ENCODE measurements at places on chromosomes 1 and 21.

- no peaks in the 10 kb centered on the region for H3K27me3 ChIP-seq
- no peak overlapping the region for H3K4me3 ChIP-seq
Measured at GRCh38 chr1:109263234-109263596, 13.9 kb downstream of the CELSR2 start.

DNA sequence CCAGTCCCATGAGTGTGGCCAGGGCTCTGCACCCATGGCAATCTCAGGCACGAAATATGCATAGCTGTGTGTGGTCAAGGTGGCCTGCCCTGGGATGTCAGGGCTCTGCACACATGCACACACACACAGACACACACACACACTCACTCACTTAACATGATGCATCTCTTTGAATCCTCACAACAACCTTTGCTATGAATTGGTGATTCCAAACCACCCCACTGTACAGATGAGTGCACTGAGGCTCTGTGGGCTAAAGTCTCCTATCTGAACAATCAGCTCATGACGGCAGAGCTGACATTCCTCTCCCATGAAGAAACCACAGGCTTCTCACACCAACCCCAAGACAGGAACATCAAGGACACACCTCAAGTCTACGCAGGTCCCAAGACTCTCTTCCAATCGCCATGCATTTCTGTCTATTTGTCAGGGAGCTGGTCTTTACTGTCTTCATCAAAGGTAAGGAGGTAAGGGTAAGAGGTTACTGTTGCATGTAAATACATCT, 131.6 kb downstream of the ETS2 start:
- H3K36me3 ChIP-seq: no peaks in the 10 kb centered on the region
- no peak overlapping the region for H3K27ac ChIP-seq
- DNase-seq: no peak
- no peak overlapping the region for H3K4me3 ChIP-seq
- H3K4me1 ChIP-seq: peaks cover 16% of the 10 kb centered on the region

DNA sequence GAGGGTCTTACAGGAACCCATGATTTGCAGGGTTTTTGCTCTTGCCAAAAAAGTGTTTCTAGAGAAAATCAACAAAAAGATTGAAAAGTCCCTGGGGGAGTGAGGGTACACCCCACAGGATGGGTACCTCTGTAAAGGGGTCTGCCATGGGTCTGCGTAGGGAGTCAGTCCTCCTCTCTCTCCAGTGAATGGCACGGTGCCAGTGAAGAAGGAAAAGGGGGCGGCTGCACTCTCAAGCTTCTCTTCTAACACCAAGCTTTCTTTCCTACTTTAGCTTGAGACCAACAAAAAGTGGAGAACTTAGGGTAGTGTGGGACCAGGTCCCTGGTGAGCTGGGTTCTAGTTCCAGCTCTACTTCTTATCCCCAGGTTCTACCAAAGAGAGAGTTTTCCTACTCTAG, 87.4 kb downstream of the GLUL start:
- peaks cover 34% of the 10 kb centered on the region for H3K4me1 ChIP-seq
- no peak overlapping the region for H3K4me3 ChIP-seq
- DNase-seq: no peak
- no peaks in the 10 kb centered on the region for H3K27me3 ChIP-seq

- H3K36me3 ChIP-seq: peaks cover 27% of the 10 kb centered on the region
- no peak overlapping the region for H3K4me3 ChIP-seq
- no peak for DNase-seq
- peaks cover 69% of the 10 kb centered on the region for H3K4me1 ChIP-seq
Measured at GRCh38 chr1:9281071-9281827, 11.4 kb upstream of the SPSB1 start.

GRCh38 chr1:109484519-109484975, 842 bp downstream of the ATXN7L2 start:
- H3K27ac ChIP-seq: peak overlapping the region; percentile 94
- no peak for DNase-seq
- peaks cover 40% of the 10 kb centered on the region for H3K4me1 ChIP-seq
- peaks cover 11% of the 10 kb centered on the region for H3K27me3 ChIP-seq
- peaks cover 15% of the 10 kb centered on the region for H3K36me3 ChIP-seq
- peak overlapping the region; percentile 89 for H3K4me3 ChIP-seq

DNA sequence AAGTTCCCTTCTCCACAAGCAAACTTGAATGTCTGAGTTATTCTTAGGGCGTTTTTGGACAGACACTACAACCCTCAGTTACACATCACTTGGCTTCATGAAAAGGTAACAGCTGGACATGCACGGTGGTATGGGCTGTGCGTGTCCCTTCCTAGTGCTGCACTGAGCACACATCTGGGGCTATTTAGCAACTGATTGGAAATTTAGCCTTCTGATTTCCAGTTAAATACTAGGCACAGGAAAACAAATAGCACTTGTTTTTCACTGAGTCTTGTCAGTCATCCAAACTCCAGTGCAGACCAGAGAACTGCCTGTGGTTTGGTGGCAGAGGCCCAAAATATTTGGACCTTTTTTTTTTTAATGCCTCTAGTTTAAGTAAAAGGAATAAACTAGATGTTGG, 134.7 kb downstream of the TGFBR3 start:
- H3K27me3 ChIP-seq: no peaks in the 10 kb centered on the region
- H3K4me1 ChIP-seq: peaks cover 32% of the 10 kb centered on the region
- no peak overlapping the region for H3K4me3 ChIP-seq
- DNase-seq: no peak

GRCh38 chr1:3035563-3036446, 14.5 kb downstream of the ACTRT2 start:
- H3K4me1 ChIP-seq: peaks cover 28% of the 10 kb centered on the region
- no peak for DNase-seq
- no peak overlapping the region for H3K4me3 ChIP-seq
- H3K27me3 ChIP-seq: no peaks in the 10 kb centered on the region
- H3K36me3 ChIP-seq: no peaks in the 10 kb centered on the region

- DNase-seq: no peak
- H3K27ac ChIP-seq: peak overlapping the region; percentile 25
- no peaks in the 10 kb centered on the region for H3K27me3 ChIP-seq
- peaks cover 2% of the 10 kb centered on the region for H3K36me3 ChIP-seq
- H3K4me3 ChIP-seq: no peak overlapping the region
Measured at GRCh38 chr21:42750737-42751530, 97.5 kb downstream of the PDE9A start.

DNA sequence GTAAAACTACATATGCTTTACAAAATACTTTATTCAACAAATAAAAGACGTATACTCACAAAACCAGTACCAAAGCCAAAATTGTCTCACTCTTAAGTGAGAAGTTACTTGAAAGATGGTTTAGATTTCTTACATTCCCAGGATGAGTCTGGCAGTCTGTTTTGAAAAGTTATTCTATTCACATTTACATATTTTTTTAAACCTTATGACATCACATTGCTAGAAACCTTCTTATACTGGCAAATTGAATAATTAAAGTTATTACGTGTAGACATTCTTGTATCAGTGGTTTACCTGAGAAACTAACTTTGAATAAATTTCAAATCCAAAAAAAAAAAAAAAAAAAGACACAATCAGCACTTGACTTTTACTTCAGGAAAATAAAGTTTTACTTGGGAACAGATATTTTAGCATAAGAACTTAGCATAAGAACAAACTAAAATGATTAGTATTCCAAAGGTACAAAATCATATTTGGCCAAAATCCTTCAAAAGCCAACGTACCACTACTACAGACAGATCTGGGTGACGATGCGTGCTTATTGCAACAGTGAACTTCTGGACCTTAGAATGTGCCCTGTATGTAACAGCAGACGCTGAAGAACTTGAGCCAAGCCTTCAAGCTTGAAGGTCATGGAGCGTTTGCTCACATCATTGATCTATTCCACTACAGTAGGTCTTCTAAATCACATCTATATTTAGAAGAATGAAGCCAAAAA, 2.5 kb downstream of the CDC42BPA start:
- H3K4me1 ChIP-seq: peaks cover 22% of the 10 kb centered on the region
- H3K27me3 ChIP-seq: peaks cover 54% of the 10 kb centered on the region
- peaks cover 3% of the 10 kb centered on the region for H3K36me3 ChIP-seq
- DNase-seq: no peak

DNA sequence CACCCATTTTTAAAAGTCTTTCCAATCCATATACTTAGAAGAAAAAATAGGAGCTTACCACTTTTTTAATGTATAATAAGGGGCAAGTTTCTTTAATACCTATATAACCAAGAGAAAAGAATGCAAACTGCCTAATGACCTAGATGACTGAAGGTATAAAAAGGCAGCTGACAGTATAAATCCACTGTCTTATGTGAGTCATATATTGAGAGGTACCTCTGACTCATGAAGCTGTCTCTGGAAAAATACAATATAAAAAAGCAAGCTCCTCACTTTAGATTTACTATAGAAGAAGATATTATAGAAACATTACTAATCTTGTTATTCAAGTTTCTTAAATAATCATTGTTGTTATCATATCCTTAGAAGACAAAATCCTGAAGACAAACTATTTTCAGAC, 144.2 kb downstream of the VAV3 start:
- peaks cover 9% of the 10 kb centered on the region for H3K36me3 ChIP-seq
- no peaks in the 10 kb centered on the region for H3K27me3 ChIP-seq
- H3K27ac ChIP-seq: no peak overlapping the region
- H3K4me3 ChIP-seq: no peak overlapping the region

- DNase-seq: no peak
- no peaks in the 10 kb centered on the region for H3K4me1 ChIP-seq
- H3K27me3 ChIP-seq: peaks cover 3% of the 10 kb centered on the region
- H3K36me3 ChIP-seq: peaks cover under 1% of the 10 kb centered on the region
- no peak overlapping the region for H3K27ac ChIP-seq
Measured at GRCh38 chr1:228848406-228848805, 113.1 kb downstream of the RHOU start.

DNA sequence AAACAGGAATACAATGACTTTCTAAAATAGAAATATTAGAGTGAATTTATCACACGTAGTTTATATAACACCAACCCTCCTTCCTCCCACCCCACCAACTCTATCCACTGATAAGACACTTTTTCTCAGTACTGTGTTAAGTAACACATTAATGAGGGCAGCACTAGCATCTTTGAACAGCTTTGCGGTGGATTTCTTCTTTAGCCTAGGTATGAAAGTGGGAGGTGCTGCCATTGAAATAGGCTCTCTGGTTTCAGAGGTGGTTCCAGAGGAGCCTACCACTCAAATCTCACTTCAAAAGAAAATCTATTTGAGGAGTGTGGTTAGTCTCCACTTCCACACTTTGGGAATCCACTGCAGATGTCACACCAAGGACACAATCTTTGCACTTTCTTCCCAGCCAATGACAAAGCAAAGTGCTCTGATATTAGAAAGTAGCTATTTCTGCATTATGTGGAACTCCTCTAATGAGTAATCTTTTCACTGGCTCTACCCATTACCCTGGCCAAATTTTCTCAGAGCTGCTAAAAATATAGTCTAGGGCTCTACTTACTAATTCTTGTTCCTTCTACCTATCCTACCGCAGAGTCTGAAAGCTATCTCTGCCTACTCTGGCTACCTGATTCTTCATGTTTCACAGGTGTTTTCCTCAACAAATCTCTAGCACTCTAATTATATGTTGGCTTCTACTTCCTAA, 1667.8 kb downstream of the MRPL39 start:
- no peak for DNase-seq
- peaks cover 5% of the 10 kb centered on the region for H3K27me3 ChIP-seq
- no peaks in the 10 kb centered on the region for H3K4me1 ChIP-seq
- no peaks in the 10 kb centered on the region for H3K36me3 ChIP-seq
- H3K27ac ChIP-seq: no peak overlapping the region
- H3K4me3 ChIP-seq: no peak overlapping the region

DNA sequence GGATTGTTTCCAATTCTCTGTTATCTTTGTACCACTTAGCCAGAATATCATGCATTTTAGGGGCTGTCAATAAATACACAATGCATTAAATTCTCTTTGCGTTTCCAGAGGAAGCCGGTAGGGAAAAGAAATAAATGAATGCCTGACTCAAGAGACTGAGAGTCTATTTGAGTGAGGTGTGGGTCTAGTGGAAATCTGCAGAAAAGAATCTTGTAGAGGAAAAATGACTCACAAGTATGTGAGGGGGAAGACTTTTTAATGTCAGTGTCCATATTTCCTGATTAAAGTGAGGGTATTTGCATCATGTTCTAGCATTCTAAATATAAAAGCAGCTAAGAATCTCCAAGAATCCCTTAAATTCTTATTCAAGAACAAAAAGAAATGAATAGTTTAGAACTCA, 271.1 kb downstream of the PTPRC start:
- H3K4me1 ChIP-seq: peaks cover 56% of the 10 kb centered on the region
- H3K36me3 ChIP-seq: peaks cover 58% of the 10 kb centered on the region
- no peaks in the 10 kb centered on the region for H3K27me3 ChIP-seq
- no peak overlapping the region for H3K27ac ChIP-seq
- H3K4me3 ChIP-seq: no peak overlapping the region

- H3K27me3 ChIP-seq: no peaks in the 10 kb centered on the region
- peak overlapping the region; percentile 71 for H3K27ac ChIP-seq
- no peak for DNase-seq
- H3K4me1 ChIP-seq: peaks cover 87% of the 10 kb centered on the region
- peak overlapping the region; percentile 25 for H3K4me3 ChIP-seq
- peaks cover 2% of the 10 kb centered on the region for H3K36me3 ChIP-seq
Measured at GRCh38 chr1:198176179-198176578, 19.4 kb downstream of the NEK7 start.

GRCh38 chr1:205858141-205858961, 8.4 kb upstream of the PM20D1 start:
- peaks cover 3% of the 10 kb centered on the region for H3K4me1 ChIP-seq
- H3K27ac ChIP-seq: no peak overlapping the region
- no peak overlapping the region for H3K4me3 ChIP-seq
- peaks cover 26% of the 10 kb centered on the region for H3K27me3 ChIP-seq
- H3K36me3 ChIP-seq: peaks cover 3% of the 10 kb centered on the region

GRCh38 chr1:29202053-29202452, 20.4 kb upstream of the SRSF4 start:
- no peak overlapping the region for H3K4me3 ChIP-seq
- no peaks in the 10 kb centered on the region for H3K27me3 ChIP-seq
- H3K4me1 ChIP-seq: peaks cover 15% of the 10 kb centered on the region
- no peak for DNase-seq

DNA sequence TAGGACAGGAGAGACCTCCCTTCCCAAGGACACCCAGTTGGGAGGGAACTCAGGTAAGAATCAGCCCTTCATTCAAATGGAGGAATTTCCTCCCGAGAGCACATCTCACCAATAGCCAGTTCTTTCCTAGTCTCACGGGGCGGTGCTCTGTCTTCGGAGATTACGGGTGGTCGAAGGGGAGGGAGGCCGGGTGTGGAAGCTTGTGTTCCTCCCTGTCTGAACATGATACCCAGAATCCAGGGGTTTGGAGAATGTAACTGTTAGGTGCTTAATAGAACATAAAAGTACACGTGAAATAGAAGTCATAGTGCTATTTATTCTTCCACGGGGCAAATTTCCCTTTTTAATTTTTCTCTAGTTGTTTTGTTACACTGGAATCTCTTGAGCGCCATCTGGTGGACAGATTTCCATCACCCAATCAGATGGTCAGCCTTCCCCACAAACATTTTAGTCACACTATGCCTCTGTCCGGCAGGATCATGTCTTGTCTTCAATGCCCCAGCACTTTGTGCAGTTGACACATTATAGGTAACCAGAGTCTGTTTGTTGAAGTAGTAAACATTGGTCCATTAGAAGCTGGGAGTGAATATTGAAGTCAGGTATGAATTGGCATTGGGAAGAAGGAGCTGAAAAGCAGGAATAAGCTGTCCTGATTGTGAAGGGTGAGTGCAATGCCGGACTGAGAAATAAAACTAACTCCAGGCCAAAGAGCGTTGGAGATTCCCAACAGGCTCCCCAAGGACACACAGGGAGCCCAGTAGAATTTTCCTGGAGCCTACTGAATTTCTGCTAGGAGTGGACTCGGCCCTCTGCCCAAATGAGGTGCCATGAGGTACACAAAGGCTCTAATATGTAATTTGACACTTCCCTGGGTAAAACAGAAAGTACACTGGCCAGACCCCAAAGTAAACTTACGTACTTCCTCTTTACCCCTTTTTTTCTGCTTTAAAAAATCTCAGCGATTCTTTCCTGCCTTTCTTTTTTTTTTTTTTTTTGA, 27.6 kb upstream of the ZNF697 start:
- H3K27ac ChIP-seq: no peak overlapping the region
- H3K4me3 ChIP-seq: no peak overlapping the region
- no peaks in the 10 kb centered on the region for H3K36me3 ChIP-seq
- peaks cover 34% of the 10 kb centered on the region for H3K27me3 ChIP-seq
- peak; percentile 79 for DNase-seq
